ENCODE measurements at places on chromosomes 2 and 18.

DNA sequence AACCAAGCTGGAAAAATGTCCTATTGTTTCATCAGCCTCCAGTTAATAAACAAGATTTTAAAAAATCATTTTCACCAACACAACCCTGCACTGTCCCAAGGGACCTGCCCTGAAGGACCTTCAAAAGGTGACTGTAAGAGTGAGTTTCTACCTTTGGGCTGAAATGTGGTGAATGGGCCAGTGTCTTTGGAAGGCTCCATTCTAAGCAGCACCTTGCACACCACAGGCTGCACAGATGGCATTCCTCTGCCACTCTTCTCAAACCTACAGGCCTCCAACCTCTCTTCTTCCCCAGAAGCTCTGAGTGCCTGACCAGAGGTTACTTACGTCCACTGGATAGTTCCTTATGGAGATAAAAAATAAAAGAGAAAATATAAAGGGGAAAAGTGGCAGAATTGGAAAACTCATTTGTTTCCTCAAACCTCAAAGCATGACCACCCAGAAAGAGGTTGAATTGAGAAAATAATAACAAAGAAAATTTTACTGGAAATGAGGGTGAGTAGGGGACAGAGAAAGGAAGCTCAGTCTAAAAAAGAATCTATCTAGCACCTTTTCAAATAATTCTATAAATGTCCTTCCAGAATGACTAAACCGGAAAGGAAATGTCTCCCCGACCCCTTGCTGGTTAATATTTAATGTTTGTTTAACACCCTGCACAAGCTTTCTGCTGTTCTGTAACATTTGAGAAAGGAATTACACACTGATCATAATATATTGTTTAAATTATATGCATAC, 175.7 kb downstream of the METTL4 start:
- H3K4me3 ChIP-seq = no peak overlapping the region
- DNase-seq = no peak
- H3K36me3 ChIP-seq = no peaks in the 10 kb centered on the region
- no peaks in the 10 kb centered on the region for H3K4me1 ChIP-seq
- H3K27me3 ChIP-seq = peaks cover 7% of the 10 kb centered on the region
- H3K27ac ChIP-seq = no peak overlapping the region

- H3K36me3 ChIP-seq = no peaks in the 10 kb centered on the region
- peaks cover 4% of the 10 kb centered on the region for H3K27me3 ChIP-seq
- H3K4me1 ChIP-seq = no peaks in the 10 kb centered on the region
- DNase-seq = no peak
- no peak overlapping the region for H3K27ac ChIP-seq
These were observed 20.0 kb upstream of the SGPP2 start for GRCh38 chr2:222404151-222404905.

DNA sequence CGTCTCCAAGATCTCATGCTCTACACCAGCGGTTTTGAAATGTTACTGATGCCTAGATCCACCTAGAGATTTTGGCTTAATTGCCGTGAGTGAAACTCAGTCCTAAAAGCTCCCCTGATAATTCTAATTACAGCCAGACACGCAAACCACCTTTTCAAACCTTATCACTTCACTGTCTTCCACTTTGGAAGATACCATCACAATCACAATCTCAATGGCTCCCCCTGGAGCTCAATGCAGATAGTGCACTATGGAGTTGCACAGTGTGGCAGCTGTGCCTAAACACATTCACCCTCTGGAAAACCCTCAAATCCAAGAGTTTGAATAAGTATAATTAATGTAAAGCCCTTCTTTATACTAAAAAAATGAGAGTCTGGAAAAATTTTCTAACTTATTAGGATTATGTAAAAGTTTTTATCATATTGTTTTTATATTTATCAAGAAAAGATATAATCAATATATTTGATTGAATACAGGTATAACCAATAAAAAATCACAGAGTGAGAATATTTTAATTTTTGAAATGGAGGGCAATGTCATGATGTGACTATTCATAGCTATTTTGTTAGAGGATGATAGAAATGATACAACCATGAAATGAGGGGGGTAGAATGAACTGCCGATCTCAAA, 102.9 kb upstream of the SLC8A1 start:
- DNase-seq = peak; percentile 62
- no peaks in the 10 kb centered on the region for H3K36me3 ChIP-seq
- H3K4me1 ChIP-seq = no peaks in the 10 kb centered on the region
- peaks cover 1% of the 10 kb centered on the region for H3K27me3 ChIP-seq
- H3K27ac ChIP-seq = no peak overlapping the region

DNA sequence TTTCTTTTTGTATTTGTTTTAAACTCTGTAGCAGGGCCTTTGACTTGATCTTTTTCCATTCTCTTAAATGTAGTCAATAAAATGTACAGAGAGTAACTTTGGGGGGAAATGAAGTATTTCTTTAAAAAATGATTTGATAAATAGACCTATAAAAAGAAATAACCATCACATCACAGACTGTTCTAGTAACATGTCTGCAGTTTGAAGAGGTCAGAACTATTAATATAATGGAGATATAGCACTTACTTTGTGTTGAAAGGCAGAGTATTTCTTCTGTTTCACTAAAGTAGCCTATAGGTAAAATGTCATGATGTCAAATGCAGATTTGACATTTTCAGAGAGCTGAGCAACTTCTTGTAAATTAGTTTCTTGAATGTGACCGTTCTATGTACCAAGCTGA, 55.7 kb upstream of the FAM237A start:
- H3K36me3 ChIP-seq = no peaks in the 10 kb centered on the region
- no peaks in the 10 kb centered on the region for H3K4me1 ChIP-seq
- H3K27me3 ChIP-seq = peaks cover 3% of the 10 kb centered on the region
- no peak overlapping the region for H3K4me3 ChIP-seq

DNA sequence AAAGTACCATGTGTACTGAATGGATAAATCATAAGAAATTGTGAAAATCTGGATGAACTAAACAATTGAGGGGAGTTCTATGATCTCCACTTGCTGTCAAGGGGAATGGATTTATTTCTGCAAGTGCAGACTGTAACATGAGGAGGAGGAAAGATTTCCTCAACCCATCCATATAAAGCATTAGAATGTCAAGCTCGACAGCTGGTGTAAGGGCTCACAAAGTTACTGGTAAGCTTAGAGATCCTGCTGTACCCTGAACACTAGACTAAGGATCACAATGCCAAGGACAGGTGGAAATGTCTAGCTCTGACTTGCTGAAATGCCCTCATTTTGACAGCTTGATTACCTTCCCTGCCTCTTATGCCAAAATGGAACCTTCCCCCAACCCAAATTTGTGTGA, 125.3 kb downstream of the TCF4 start:
- H3K36me3 ChIP-seq = no peaks in the 10 kb centered on the region
- no peaks in the 10 kb centered on the region for H3K27me3 ChIP-seq
- DNase-seq = no peak

Data from activated naive CD8-positive, alpha-beta T cell treated with anti-CD3 and anti-CD28 coated beads, Interleukin-2, amount 50 U/mL, for 24 hours (primary cell).